CD4-positive, alpha-beta memory T cell (primary cell): ENCODE measurements at places on chromosomes 3 and 15. TPM values are rescaled to one million over a fixed set of nuclear protein-coding genes. Genes with fewer than 3 reads are reported as not detected.

DNA sequence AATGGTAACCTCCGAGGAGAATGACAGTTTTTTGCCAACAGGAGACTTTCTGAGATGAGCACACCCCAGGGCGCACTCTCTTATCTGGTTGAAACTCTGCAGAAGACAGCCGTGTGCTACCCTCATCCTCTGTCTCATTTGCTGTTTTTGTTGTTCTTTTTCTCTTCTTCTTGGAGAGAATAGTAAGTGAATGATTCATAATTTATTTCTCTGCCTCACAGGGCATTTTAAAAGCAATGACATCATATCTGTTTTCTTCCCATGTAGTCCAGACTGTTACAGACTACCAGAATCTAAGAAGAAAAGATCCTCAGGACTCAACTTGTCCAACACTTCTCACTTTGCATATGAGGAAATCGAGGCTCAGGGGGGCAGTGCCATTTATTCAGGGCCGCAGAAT lies 771.1 kb upstream of the GRM7 start:
- no peaks in the 10 kb centered on the region for H3K27me3 ChIP-seq
- no peaks in the 10 kb centered on the region for H3K36me3 ChIP-seq
- H3K4me3 ChIP-seq: no peak overlapping the region
- H3K27ac ChIP-seq: no peak overlapping the region
- no peaks in the 10 kb centered on the region for H3K4me1 ChIP-seq

GRCh38 chr15:89019436-89019835 lies 68.8 kb upstream of the ABHD2 start:
- DNase-seq: no peak
- H3K4me3 ChIP-seq: no peak overlapping the region
- H3K27ac ChIP-seq: no peak overlapping the region
- peaks cover 14% of the 10 kb centered on the region for H3K4me1 ChIP-seq

DNA sequence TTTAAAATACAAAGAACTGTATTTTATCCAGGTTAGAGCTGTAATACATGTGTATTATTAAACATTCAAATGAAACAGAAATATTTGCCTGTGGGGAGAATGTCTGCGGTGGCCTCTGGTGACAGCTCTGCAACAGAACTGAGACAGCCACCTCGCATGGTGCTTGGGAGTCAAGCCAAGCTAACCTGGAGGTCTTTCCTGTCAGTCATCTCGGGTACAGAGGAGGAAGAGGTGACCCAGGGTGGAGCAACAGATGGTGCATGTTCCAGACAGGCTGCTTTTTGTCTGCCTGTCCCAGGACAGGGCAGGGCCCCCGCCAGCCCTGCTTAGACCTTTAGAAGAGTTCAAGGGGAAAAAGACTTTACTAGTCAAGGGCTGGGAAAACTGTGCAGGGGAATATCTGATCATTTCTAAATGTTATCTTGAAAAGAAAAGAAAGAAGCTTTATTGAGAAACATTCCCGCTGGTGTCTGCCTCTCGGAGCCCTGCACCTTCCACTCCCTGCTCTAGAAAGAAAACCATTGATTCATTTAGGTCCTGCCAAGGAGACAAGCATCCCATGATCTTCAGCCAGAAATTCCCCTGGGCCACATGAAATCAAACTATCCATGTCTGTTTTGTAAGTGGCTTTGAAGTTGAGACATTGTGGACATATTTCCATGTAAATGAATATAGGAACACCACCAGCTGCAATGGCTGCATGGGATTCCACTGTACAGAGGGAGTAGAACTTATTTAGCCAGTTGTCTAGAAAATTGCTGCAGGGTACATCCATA lies 5.5 kb upstream of the NR2E3 start:
- H3K27ac ChIP-seq: no peak overlapping the region
- peaks cover 5% of the 10 kb centered on the region for H3K27me3 ChIP-seq
- H3K36me3 ChIP-seq: no peaks in the 10 kb centered on the region
- H3K4me1 ChIP-seq: no peaks in the 10 kb centered on the region
- no peak overlapping the region for H3K4me3 ChIP-seq
- DNase-seq: no peak

DNA sequence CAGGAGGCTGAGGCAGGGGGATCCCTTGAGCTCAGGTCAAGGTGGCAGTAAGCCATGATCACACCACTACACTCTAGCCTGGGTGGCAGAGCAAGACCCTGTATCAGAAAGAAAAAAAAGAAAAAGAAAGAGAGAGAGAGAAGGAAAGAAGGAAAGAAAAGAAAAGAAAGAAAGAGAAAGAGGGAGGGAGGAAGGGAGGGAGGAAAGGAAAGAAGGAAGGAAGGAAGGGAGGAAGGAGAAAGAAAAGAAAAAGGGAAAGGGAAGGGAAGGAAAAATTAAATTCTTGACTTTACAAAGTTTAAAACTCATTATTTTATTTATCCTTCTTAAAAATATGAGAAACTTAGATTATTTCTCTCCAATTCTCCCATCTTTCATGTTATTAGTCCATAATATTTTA lies 17.1 kb upstream of the IDH2 start:
- H3K27me3 ChIP-seq: no peaks in the 10 kb centered on the region
- no peak overlapping the region for H3K4me3 ChIP-seq
- H3K36me3 ChIP-seq: no peaks in the 10 kb centered on the region
- H3K27ac ChIP-seq: no peak overlapping the region
- DNase-seq: no peak

DNA sequence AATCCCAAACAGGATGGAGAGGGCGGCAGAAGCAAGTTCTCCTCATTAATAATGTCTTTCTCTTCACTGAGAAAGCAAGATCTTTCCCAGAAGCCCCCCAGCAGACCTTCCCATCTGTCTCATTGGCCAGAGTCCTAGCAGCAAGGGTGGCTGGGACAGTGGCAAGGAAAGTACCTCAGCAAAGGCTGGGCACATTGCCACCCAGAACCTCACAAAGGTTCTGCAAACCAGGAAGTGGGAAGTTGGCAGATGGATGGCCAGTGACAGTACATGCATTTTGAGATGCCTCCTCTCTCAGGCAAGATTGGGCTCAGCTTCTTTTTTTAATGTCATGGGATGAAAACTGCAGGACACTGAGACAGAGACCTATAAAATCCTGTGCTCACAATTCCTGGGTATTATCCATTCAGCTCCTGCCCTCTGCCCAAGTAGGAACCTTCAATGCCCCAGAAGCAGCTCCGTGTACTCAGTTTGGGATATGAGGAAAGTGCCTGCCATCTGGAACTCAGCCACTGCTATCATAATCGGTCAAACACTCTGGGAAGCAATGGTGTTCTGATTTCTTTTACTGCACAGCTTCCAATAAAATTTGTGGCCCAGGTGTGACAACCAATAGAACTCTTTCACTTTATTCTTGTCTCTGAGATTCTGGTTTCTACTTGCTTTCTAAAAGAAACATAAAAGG lies 25.5 kb downstream of the DPH3 start:
- no peaks in the 10 kb centered on the region for H3K27me3 ChIP-seq
- no peaks in the 10 kb centered on the region for H3K36me3 ChIP-seq
- no peak for DNase-seq
- no peaks in the 10 kb centered on the region for H3K4me1 ChIP-seq
- H3K4me3 ChIP-seq: no peak overlapping the region
- H3K27ac ChIP-seq: no peak overlapping the region

GRCh38 chr3:26108846-26109489 lies 319.1 kb downstream of the OXSM start:
- no peak for DNase-seq
- H3K27ac ChIP-seq: no peak overlapping the region
- H3K36me3 ChIP-seq: no peaks in the 10 kb centered on the region
- no peaks in the 10 kb centered on the region for H3K27me3 ChIP-seq
- no peaks in the 10 kb centered on the region for H3K4me1 ChIP-seq

- H3K36me3 ChIP-seq: peaks cover 47% of the 10 kb centered on the region
- no peak overlapping the region for H3K27ac ChIP-seq
- H3K27me3 ChIP-seq: no peaks in the 10 kb centered on the region
- DNase-seq: no peak
- peaks cover 4% of the 10 kb centered on the region for H3K4me1 ChIP-seq
Measured at GRCh38 chr15:74593122-74593521, 22.5 kb upstream of the CLK3 start.

DNA sequence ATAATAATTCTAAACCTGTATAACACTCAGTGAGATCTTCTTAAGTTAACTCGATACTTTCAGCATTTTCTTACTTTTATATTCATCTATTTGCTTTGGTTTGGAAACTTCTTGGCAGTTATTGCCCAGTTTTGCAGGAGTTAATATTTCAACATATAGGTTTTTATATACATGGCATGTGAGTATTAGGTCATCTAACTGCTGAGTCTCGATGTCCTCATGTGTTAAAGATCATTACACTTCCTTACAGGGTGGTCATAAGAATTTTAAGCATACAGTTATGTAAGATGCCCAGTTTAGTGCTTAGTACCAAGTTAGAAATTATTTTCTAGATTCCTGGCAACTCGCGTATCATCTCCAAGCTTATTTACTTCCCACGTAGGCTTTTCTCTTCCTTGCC lies 62.9 kb downstream of the TMEM39A start:
- no peak for DNase-seq
- H3K36me3 ChIP-seq: peaks cover 13% of the 10 kb centered on the region
- H3K27me3 ChIP-seq: no peaks in the 10 kb centered on the region
- H3K27ac ChIP-seq: no peak overlapping the region

DNA sequence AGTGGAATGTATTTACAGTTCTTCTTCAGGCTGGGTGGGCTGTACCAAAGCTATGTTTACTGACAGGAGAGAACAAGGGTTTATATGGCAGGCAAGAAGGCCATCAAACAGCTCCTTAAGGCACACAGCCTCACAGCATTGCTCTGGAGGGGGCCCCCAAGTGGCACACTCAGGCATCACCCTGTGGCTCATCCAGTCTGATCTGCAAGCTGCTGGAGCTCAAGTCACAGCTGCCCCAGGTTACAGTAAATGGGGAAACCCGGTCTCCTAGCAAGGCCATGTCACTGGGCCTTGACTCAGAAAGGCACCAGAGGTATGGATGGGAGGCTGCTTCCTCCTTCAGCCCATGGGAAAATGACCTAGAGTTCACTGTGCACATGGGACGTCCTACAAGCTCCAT lies 67.5 kb downstream of the TFG start:
- no peak overlapping the region for H3K27ac ChIP-seq
- no peak overlapping the region for H3K4me3 ChIP-seq
- H3K36me3 ChIP-seq: no peaks in the 10 kb centered on the region

DNA sequence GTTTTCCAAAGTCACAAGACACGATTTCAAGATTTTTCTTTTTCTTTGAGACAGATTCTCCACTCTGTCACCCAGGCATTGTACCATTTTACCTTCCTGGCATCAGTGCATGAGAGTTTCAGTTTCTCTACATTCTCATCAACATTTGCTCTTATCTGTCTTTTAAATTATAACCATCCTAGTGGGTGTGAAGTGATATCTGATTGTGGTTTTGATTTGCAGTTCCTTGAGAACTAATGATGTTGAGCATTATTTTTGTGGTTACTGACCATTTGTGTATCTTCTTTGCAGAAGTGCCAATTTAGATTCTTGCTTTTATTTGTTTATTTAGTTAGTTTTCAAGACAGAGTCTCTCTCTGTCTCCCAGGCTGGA lies 41.2 kb downstream of the ADIPOQ start:
- H3K27ac ChIP-seq: no peak overlapping the region
- H3K27me3 ChIP-seq: no peaks in the 10 kb centered on the region
- H3K4me1 ChIP-seq: peaks cover 45% of the 10 kb centered on the region
- no peak for DNase-seq
- H3K36me3 ChIP-seq: no peaks in the 10 kb centered on the region

DNA sequence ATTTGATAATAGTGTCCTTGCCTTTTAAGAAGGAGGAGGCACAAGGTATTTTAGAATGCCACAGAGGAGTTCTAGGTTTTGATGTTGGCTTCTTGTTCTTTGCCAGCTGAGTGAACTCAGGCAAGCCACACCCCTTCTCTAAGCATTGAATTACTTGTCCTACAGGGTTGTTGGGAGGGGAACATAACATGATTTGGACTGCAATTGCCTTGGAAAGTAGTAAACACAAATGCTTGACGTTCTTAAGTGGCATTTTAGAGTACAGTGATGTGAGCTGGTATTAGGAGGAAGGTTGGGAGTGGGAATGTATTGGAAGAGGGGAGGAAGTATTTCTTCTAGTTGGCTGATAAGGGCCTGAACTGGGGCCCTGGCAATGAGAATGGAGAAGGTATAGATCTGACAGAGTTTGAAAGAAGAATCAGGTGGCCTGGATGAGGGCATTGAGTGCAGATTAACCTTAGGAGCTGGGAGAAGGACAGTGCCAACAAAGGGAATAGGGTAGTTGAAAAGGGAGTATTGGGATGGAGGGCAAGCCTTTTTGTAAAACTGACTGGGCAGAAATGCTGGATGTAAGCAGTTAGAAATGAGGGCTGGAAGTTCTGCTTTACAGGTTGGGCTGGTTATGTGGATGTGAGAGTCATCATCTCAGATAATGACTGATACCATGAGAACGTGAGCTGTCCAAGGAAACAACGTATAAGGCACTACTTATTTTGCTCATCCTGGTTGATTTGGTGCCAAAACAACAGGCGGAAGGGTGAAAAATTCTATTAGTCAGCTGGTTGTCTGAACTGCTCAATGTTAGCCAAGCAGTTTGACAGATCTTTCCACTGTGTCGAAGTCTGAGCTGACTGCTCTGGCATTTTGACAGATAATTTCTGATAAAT lies 16.7 kb downstream of the KAT2B start:
- no peaks in the 10 kb centered on the region for H3K36me3 ChIP-seq
- no peak overlapping the region for H3K4me3 ChIP-seq
- H3K27me3 ChIP-seq: no peaks in the 10 kb centered on the region
- peaks cover 70% of the 10 kb centered on the region for H3K4me1 ChIP-seq

CP gene
- total RNA-seq: not detected

CX3CR1 gene
- 0.33 TPM for total RNA-seq

TMF1 gene
- 58.5 TPM for total RNA-seq

IMPDH2 gene
- 87.5 TPM for total RNA-seq
